Glutamatergic neuron (in vitro differentiated cells): ENCODE measurements at places on chromosomes 3 and 15. TPM values are rescaled to one million over a fixed set of nuclear protein-coding genes. Genes with fewer than 3 reads are reported as not detected.

GRCh38 chr3:126113238-126113555, 29.3 kb upstream of the SLC41A3 start:
- no peaks in the 10 kb centered on the region for H3K36me3 ChIP-seq
- no peak for DNase-seq
- H3K27me3 ChIP-seq: peaks cover 2% of the 10 kb centered on the region
- peaks cover 2% of the 10 kb centered on the region for H3K4me1 ChIP-seq
- H3K27ac ChIP-seq: no peak overlapping the region

The TMEM44 gene
- total RNA-seq: 35.3 TPM

DNA sequence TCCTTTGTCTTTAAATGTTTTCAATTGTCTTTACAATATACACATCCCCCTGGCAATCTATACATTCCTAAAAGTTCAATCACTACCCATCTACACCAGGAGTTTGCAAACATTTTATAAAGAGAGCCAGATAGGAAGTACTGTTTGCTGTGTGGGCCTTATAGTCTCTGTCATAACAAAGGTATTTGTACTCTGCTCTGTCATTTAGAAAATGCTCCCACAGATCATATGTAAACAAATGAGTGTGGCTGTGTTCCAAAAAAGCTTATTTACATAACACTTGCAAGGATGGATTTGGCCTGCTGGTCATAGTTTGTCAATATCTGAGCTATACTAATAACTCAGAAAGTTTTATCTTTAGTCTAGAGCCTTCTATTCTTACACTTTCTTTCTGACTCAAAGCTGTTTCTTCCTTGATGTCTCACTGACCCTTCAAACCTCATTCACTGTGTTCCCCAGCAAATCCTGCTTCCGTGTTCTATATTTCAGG, 511.9 kb downstream of the GBE1 start:
- H3K4me1 ChIP-seq: no peaks in the 10 kb centered on the region
- H3K27ac ChIP-seq: no peak overlapping the region
- no peak overlapping the region for H3K4me3 ChIP-seq
- peaks cover 2% of the 10 kb centered on the region for H3K27me3 ChIP-seq

The APOD gene
- total RNA-seq: not detected

The CPN2 gene
- not detected for total RNA-seq

The WDR93 gene
- not detected for total RNA-seq

GRCh38 chr15:28004143-28005003, 94.7 kb downstream of the OCA2 start:
- H3K27me3 ChIP-seq: peaks cover 18% of the 10 kb centered on the region
- no peak for DNase-seq
- H3K27ac ChIP-seq: no peak overlapping the region
- H3K4me1 ChIP-seq: no peaks in the 10 kb centered on the region
- H3K36me3 ChIP-seq: peaks cover 13% of the 10 kb centered on the region
- no peak overlapping the region for H3K4me3 ChIP-seq

The CMSS1 gene
- total RNA-seq: 37.8 TPM

GRCh38 chr3:196111939-196112386, 30.1 kb upstream of the TFRC start:
- no peak overlapping the region for H3K27ac ChIP-seq
- no peak for DNase-seq
- no peak overlapping the region for H3K4me3 ChIP-seq
- no peaks in the 10 kb centered on the region for H3K4me1 ChIP-seq

DNA sequence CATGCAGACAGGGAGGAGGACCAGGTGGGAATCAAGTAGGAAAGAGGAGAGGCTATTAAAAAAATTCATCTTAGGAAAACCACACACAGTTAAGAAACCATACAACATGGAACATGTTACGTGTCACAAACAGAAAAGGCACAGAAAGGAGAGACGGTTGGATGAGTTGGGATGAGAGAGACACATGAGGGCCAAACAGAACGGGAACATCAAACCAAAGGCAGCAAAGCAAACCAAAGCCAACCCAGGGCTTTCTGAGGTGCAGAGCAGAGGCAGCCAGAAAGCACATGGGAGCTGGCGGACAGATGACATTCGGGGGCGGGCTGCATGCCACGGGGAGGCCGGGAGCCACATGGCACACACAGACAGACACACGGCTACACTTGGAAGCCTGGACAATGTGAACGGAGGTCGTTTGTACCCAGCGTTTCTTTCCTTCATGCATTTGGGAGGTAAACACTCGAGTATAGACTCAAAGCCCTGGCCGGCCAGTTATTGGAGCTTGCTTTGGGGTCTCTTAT, 8.6 kb upstream of the SEC13 start:
- no peak for DNase-seq
- peaks cover 3% of the 10 kb centered on the region for H3K4me1 ChIP-seq
- no peak overlapping the region for H3K4me3 ChIP-seq
- peak overlapping the region; percentile 31 for H3K27ac ChIP-seq

GRCh38 chr3:124303305-124303910, 311.5 kb upstream of the ROPN1 start:
- peak overlapping the region; percentile 57 for H3K4me3 ChIP-seq
- peaks cover 57% of the 10 kb centered on the region for H3K4me1 ChIP-seq
- peaks cover 14% of the 10 kb centered on the region for H3K27me3 ChIP-seq
- no peak for DNase-seq

- H3K4me3 ChIP-seq: no peak overlapping the region
- H3K27me3 ChIP-seq: no peaks in the 10 kb centered on the region
- no peaks in the 10 kb centered on the region for H3K4me1 ChIP-seq
These were observed 52.6 kb downstream of the IQCH start for GRCh38 chr15:67307156-67307555.

- no peaks in the 10 kb centered on the region for H3K27me3 ChIP-seq
- H3K36me3 ChIP-seq: no peaks in the 10 kb centered on the region
- H3K4me1 ChIP-seq: no peaks in the 10 kb centered on the region
These were observed 17.5 kb upstream of the GASK1A start for GRCh38 chr3:42961633-42962032.

- no peak for DNase-seq
- H3K4me3 ChIP-seq: no peak overlapping the region
- H3K27me3 ChIP-seq: peaks cover 2% of the 10 kb centered on the region
- H3K27ac ChIP-seq: no peak overlapping the region
These were observed 496.7 kb downstream of the NAALADL2 start for GRCh38 chr3:175355801-175356335.

The PARP15 gene
- total RNA-seq: 0.29 TPM

- no peak for DNase-seq
- peaks cover 1% of the 10 kb centered on the region for H3K4me1 ChIP-seq
- H3K27me3 ChIP-seq: no peaks in the 10 kb centered on the region
These were observed 97.8 kb downstream of the SQOR start for GRCh38 chr15:45732662-45733061.
